NCI-H774 (cell line): ENCODE measurements at places on chromosomes 2 and 18.

- DNase-seq = peak; percentile 9
Observed at GRCh38 chr18:12318334-12318697, 10.3 kb downstream of the TUBB6 start.

- no peak for DNase-seq
Observed at GRCh38 chr2:30273574-30273929, 42.2 kb downstream of the LBH start.

- no peak for DNase-seq
Observed at GRCh38 chr2:118808429-118808809, 39.0 kb downstream of the EN1 start.

GRCh38 chr2:99554238-99554637 is 64.4 kb upstream of the REV1 start:
- peak; percentile 44 for DNase-seq

DNA sequence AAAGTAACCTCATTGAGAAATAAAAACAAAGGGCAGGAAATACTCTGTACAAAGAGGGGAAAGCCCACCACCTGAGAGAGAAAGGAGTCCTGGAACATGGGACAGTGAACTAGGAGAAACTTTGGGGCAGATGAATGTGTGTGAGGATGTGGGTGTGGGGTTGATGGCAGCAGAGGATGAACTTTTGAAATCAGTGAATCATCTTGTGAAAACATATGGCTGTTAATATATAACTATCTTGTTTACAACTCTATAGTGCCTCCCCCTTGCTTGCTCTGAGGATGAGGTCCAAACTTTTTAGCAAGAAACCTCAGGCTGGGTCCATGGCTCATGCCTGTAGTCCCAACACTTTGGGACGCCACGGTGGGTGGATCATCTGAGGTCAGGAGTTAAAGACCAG is 171.8 kb upstream of the LHCGR start:
- no peak for DNase-seq
